ENCODE measurements at places on chromosomes 4 and X.

DNA sequence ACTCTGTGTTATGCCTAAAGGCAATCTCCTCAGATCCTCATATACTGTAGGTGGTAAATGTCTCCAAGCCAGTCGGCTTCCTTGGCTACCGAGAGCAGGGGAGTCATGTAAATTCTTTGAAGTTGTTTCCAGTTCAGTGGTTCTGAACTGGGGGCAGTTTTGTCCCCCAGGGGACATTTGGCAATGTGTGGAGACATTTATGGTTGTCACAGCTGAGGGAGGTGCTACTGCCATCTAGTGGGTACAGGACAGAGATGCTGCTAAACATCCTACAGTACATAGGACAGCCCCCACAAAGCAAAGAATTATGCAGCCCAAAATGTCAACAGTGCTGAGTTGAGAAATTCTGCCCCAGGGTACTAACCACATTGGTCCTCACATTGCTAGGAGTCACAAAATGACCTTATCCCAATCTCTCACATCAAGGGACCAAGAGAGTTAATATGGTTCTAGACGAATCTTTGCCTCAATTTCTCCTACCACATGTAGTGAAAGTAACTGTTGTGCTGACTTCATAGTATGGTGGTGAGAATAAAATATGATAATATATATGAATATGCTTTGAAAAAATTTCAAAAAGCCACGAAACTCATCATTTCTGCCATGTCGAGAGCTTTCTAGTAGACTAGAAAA is 104.4 kb upstream of the ARHGAP24 start:
- DNase-seq = peak; percentile 27

DNA sequence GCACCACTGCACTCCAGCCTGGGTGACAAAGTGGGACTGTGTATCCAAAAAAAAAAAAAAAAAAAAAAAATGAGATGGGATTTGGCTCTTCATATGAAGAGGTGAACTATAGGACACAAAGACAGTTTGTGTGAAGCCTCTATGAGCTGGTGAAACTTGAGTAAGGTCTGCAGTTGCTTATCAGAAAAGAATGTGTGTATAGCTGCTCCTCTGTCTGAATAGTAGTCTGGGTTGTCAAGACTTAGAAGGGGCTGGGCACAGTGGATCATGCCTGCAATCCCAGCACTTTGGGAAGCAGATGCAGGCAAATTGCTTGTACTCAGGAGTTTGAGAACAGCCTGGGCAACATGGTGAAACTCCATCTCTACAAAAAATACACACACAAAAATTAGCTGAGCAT is 82.8 kb downstream of the ARSF start:
- no peak for DNase-seq

DNA sequence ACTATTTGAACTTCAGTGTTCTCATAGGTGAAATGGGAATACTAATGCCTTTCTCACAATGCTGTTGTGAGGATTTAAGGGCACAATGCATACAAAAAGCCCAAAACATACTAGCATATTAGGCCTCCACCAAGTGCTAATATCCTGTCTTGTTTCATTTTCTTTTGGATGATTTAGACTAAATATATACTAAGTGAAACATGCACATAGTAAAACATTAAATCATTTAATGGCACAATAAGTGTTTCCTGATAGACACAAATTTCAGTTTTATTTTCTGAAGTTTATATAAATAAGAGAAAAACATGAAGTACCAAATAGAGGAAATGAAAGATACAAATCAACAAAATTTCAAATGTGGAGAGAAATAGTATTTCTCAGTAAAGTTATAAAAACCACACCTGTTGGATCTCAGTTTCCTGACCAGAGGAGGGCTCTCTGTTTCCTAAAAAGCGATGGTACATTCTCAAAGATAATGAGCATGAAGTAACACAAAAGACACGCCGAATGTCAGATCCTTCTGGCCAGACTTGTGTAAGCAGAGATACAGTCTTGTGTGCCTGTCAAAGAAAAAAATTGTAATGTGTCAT is 25.1 kb downstream of the DDX60 start:
- no peak for DNase-seq

DNA sequence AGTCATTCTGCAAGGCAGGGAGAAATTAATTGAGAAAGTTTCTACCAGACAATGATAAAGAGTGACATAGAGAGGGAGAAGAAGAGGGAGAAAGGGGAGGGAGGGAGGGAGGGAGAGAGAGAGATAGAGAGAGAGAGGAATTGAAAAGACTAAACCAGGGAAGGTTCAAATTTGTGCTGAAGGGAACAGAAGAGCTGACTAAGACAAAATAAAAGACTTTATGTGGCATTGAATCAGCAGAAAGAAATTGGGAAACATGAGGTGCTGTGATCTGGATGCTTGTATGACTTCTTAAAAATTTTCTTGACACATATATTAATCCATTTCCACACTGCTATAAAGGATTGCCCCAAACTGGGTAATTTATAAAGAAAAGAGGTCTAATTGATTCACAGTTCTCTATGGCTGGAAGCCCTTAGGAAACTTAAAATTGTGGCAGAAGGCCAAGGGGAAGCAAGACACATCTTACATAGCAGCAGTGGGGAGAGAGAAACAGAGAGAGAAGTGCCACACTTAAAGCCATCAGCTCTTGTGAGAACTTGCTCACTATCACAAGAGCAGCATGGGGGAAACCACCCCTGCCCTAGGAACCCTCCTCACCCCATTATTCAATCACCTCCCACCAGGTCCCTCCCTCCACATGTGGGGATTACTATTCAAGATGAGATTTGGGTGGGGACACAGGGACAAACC is 13.5 kb upstream of the CXCL6 start:
- no peak for DNase-seq

- DNase-seq = no peak
These were observed 50.9 kb upstream of the PRDX4 start for GRCh38 chrX:23616361-23616760.

DNA sequence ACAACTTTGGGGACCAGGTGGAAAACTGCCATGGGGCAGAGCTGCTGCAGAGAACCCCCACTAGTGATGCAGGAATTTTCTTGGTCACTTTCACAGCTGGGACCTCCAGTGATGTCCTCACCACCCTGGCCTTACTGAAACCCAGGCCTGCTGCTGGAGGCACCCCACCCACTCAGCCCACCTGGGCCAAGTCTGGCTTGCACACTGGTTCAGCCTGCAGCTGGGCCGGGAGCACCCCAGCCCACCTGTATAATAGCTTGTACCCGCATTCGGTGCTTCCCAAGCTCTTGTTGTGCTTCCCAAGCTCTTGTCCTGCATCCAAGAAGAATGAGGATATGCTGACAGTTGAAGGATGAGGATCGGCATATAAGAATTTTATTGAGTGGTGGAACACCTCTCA is 86.4 kb upstream of the ZMAT1 start:
- no peak for DNase-seq

- no peak for DNase-seq
These were observed 80.4 kb upstream of the GPC4 start for GRCh38 chrX:133495464-133496391.

GRCh38 chr4:5789141-5789540 is 78.1 kb downstream of the EVC start:
- no peak for DNase-seq

GRCh38 chr4:5708449-5709206 is at the start of gene EVC2:
Gene EVC2, minus strand, starts transcription at chr4:5708559. Its CDS starts 46 bp downstream, at chr4:5708513.
- peak; percentile 87 for DNase-seq

- DNase-seq = no peak
These were observed 36.0 kb downstream of the DLG3 start for GRCh38 chrX:70480660-70481018.

DNA sequence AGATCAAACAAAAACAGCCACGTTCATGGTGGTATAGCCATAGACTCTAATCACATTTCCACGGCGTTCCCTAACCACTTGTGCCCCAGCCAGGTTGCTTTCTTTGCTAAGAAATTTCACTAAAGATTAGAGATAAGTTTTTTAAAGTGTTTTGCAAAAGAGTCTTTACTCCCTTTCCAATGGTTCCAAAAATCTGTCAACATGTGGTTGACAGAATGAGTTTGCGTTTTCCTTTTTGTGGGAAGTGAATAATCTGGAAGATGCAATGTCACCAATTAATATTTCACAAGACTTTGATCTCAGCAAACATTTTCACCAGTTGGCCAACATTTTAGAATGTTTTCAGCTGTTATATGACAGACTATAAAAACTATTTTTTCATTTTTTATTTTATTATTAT is 35.3 kb downstream of the CXCL1 start:
- DNase-seq = no peak

- DNase-seq = no peak
These were observed 95.2 kb downstream of the GPAT3 start for GRCh38 chr4:83631066-83631465.

- no peak for DNase-seq
These were observed 5.5 kb downstream of the CCDC120 start for GRCh38 chrX:49064303-49064702.

DNA sequence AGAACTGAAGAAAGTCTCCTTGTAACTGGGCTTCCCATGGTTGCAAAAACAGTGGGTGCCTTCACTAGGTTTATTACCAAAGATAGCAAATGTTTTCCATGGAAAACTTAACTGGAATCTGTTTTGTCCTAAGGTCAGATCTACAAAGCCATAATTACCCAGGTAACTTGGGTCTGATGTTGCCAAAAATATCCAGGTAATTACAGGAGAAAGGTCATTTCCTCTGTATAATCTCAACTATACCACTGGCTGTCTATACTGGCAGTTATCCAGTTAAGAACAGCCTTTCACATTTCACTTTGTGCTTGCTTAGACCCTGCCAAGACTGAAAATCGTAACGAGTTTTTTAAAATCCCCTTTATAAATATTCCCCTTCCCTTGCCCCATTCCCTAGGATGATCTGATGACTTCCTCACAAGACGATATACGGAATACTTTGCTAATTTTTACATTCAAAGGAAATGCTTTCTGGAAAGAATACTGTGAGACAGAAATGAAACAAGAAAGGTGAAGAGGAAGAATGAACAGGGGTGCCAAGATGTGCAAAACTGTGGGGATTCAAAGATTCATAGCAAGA is 105.5 kb downstream of the MAML3 start:
- DNase-seq = no peak

DNA sequence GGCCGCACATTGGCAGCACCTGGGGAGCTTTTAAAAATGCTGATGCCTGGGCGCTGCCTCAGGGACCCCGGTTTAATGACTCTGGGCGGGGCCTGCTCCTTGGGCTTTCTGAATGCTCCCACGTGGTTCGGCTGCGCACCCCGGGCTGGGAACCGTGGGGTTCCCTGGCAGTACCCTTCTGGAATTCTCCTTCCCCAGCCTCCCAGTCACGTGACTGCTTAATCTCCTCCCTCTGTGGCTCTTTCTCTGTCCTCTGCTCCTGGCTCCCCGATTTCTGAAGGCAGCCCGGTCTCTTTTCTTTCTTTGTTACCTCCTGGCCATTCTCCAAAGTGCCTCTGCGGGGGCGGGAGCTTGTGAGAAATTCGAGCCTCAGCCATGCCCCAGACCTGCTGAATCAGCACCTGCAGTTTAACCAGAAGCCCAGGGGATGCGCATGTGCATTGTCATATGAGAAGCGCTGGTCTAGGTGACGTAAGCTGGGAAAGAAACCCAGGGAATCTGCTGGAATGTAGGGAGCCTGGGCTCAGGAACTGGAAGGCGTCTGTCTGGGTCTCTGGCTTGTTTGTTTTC is 16.6 kb downstream of the CLCN4 start:
- peak; percentile 74 for DNase-seq

GRCh38 chr4:19686456-19686855 is 565.2 kb upstream of the SLIT2 start:
- no peak for DNase-seq

DNA sequence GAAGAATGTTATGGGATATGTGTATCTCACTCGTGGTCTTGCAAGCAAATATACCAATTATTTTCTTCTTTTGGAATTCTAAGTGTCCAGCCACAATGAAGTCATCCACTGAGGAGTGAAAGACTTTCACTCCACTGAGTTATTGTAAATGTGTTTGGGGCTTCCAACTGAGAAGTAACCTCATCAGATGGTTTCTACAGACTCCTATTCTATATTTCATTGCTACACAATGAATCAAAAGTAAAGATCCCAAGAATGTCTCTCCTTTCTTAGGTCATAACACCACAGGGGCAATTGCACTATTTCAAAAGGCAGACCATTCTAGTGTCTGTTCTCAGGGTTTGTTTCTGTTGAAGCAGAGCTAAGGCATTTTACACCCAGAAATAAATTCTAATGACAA is 12.3 kb upstream of the VCX2 start:
- DNase-seq = no peak

DNA sequence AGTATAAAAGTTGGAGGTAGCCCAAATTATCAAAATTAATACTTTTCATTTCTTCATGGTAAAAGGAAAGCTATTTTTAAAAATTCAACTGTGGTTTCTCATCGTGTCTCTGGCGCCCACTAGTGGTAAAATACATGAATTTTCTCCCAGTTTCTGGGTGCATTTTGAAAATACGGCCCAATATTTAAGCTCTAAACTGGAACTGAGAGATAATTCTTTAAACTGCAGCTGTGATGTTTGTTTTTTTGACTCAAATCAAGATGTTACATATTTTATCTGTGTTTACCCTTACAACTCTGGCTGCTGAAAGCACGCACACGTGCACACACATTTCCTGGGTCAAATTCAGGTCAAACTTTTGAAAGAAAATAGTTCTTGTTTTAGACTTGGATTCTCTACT is 123.9 kb upstream of the ACSL4 start:
- DNase-seq = no peak

DNA sequence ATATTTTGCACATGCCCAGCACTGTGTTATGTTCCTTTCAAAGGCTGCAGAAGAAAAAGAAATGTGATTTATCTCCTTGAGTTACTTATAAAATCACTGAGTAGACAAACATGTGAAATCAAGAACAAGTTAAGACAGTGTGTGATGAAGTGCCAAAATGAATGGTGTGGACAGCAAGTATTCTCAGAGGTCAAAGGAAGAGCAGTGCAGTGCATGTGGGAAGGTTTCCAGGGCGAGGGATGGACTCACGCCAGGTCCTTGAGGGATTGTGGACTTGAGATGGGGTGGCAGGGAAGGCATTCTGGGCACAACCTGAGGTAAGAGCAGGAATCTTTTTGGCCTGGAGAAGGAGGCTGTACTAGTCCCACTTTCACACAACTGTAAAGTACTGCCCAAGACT is 115.5 kb downstream of the FNIP2 start:
- no peak for DNase-seq

GRCh38 chr4:125317525-125317877 is 2.7 kb downstream of the FAT4 start:
- DNase-seq = no peak

DNA sequence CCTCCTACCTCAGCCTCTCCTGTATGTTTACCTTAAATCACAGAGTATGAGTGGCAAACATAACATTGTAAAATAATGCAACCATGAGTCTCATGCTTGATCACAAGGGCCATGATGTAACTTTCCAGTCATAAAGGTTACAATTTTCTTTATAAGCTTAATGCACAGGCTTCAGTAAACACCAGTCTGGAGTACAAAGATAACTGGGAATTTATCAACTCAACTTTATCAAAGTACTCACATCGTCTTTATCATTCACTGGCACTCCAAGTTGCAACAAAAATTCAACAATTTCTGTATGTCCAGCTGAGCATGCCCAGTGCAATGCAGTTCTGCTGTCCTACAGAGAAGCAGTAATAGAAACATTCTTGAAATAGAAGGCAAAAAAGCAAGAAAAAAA is 2.8 kb downstream of the PSMD10 start:
- DNase-seq = no peak

GRCh38 chr4:119942806-119943205 is 123.8 kb downstream of the MAD2L1 start:
- DNase-seq = no peak
